PC-3 (cell line): ENCODE measurements at places on chromosomes 4 and X.

DNA sequence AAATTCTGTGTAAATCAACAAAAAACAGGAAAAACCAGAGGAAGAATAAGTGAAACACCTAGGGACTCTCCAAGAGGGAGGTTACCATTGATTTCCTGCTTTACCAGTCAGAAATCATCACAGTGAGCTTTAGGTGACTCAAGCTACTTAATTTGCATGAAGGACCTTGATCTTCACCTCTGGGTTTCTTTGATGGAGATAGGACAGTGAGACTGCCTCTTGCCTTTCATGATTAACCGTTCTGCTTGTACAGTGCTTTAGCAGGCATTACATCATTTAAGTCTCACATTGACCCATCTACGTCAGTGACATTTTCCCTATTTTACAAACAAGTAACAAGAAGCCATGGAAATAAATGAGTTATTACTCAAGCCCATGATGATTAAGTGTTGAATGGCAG lies 3.4 kb upstream of the GK start:
- peak; percentile 33 for DNase-seq

GRCh38 chr4:150252306-150252705 lies 174.1 kb downstream of the DCLK2 start:
- no peak for DNase-seq

DNA sequence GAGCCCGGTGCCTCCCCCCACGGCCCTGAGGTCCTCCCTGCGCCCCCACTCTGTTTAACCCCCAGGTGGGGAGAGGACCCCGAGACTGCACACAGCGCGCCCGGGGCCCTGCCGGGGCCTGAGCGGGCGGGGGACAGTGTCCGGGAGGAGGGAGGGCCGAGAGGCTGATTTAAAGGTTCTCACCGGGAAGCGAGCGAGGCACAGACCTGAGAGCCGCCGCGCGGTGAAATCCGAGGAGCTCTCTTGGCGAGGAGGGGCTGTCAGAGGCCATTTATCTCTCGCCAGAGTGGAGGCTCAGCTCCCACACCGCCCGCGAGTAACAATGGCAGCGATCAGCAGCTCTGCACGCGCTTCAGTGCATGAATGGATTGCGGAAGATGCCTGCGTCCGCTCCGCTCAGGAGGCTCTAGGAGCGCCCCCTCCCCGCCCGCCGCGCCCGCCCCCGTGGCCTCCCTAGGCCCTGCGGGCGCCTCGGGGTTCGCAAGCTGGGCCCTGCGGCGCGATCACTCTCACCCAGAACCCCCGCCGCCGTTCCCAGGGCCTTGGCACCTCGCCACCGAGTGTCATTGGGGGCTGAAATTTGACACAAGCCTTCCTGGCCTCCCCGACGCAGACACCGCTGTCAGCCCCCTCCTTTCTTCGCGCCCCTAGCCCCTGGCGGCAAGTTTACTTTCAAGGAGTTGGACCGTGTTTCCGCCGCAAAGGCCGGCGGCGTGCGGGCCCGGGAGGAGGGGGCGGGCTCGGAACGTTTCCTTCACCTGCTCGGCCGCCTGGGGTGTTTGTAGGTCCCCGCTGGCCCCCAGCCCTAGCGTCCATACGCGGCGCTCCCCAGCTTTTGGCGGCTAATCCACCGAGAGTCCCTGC lies 48.7 kb upstream of the BCOR start:
- DNase-seq = peak; percentile 24

GRCh38 chr4:182185491-182185890 lies 57.7 kb upstream of the TENM3 start:
- no peak for DNase-seq

DNA sequence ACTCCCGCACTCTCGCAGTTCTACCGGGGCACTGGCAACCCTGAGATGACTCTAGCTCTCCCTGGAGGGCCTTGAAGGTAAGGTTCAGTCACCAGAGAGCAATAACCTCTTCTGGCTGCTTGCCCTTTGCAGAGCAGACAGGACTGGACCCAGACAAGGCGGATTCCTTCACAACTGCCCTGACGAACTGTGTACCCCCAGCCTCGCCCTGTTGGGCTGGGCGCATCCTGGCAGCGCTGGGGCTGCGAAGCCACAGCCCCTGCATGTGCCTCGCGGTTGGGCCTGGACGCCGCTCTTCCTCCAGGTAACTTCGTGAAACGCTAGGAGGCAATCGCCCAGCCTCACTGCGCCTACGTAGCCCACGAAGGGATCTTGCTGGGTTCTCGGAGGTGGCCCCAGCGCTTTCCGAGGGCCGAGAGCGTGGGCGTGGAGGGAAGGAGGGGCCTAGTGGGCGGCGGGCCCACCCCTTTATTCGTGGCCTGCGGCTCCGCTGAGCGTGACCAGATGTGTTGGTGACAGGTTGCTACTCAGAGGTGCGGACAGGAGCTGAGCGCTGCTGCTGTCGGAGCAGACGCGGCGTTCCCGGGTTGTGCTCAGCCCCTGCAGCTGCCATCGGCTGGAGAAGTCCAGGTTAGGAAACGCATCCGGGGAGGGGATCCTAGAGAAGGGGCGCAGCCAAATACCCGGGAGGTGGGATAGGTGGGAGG lies 1.9 kb upstream of the MAMLD1 start:
- peak; percentile 18 for DNase-seq

DNA sequence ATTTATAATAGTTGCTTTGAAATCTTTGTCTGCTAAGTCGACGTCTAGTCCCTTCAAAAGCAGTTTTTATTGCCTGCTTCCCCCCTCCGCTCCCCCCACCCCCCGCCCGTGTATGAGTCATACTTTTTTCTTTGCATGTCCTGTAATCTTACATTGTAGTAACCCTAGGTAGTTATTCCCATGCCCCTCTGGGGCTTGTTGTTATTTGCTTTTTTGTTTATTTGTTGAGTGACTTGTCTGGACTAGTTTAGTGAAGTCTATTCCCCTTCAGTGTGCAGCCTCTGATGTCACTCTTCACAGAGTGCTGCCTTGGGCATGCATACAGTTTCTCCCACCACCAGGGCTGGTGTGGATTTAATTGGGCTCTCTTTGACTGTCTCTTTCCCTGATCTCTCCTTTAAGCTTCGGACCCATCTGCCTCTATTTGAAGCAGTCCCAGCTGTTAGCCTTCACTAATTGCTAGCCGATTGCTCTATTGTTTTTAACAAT lies 86.2 kb downstream of the PPEF1 start:
- peak; percentile 43 for DNase-seq

- peak; percentile 93 for DNase-seq
These were observed 1306.8 kb downstream of the STIM2 start for GRCh38 chr4:28167411-28167810.

DNA sequence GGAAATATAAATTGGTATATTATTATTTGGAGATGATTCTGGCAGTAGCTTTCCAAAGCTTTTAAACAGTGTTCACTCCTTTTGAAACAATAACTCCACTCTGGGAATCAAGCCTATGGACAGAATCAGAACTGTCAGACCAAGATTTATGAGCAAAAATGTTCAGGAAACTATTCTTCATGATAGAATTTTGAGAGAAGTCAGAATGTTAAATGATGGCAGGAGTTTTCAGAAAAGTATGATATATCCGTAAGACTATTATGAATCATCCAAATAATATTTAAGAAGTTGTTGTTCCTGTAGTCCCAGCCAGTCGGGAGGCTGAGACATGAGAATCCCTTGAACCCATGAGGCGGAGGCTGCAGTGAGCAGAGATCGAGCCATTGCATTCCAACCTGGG lies 50.5 kb upstream of the ADGRG2 start:
- peak; percentile 9 for DNase-seq

DNA sequence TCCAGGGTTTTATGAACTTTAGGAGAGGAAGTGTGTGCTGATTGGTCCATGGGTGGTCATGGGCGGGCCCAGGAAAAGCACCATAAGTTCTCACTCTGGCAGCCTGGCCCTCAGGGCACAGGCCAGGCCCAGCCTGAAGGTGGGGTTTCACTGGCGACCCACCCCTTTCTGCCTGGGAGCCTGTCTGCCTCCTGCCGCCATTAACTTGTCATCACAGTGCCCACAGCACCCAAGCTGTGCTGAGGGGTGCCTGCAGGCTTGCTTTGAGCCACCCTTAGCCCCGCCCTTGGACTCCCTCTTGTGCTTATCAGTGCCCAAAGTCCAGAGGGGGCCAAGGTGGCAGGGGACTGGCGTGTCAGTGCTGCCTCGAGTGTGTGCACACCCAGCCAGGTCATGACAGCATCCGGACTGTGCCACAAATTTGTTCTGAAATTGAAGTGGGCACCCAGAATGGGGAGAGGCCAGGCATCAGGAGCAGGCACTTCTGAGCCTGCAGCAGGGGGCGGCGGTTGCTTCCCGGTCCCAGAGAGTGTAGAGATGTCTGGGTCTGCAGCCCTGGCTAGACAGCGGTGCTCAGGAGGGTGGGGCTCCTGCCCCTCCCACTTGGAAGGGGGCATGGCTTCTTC lies 455.6 kb downstream of the TMA16 start:
- no peak for DNase-seq

- DNase-seq = no peak
These were observed 338.6 kb upstream of the MAGEB2 start for GRCh38 chrX:29876733-29877132.

DNA sequence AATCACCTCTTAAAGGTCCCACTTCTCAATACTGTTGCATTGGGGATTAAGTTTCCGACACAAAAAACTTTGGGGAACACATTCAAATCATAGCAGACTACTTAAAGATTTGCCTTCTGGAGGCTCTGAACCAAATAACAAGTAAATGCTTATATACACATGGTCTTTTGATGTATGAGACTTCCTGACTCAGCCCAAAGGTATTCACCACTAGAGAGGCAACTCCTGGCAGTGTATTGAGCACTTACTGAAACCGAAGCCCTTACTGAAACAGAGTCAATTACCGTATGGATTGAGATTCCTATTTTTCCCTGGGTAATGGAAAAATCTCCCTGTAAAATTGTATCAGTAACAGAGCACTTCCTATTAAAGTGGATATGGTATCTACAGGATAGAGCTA lies 45.4 kb downstream of the ZCCHC13 start:
- DNase-seq = peak; percentile 69

GRCh38 chr4:39068907-39069306 lies 6.9 kb downstream of the KLHL5 start:
- no peak for DNase-seq

- DNase-seq = no peak
These were observed 262.2 kb upstream of the INTU start for GRCh38 chr4:127370604-127371003.

DNA sequence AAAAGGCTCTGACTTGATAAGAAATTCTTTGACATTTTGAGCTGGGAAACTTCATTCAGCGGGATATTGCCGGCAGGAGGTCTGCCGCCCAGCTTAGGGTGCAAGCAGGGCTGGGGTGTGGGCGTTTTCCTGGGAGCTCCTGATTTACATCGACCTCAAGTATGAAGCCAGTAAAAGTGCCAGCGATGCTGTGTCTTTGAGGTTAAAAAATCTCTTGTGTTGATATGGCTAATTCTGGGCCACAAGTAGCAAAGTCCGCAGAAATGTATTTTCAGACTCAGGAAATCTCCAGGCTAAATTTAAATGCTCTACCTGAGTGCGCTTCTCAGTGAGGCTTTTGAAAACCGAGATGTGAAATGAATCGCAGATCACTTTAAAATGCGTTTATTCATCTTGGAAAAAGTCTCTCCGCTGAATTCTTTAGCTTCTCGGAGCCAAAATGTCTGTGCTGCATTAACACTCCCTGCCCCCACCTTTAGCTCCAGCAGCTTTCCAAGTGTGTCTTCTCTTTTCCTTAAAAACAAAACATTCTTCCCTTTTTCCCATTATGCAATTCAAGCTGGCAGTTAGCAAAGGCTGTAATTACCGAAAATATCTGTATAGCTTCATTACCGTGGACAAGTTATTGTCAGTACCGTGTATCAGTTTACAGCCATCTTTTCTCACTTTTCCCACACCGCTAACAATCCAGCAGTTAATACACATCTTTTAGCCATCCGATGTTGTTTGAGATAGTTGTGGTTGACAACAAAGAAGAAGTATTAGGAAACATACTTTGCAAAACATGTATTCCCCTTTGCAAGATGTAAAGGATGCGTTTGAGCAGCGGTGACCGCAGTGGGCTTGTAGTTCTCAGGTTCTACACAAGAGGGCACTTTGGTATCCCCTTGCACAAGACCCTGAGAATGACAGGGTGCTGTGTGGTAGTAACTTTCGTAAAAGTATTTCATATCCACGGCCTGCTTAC lies 136.0 kb upstream of the STX18 start:
- no peak for DNase-seq

DNA sequence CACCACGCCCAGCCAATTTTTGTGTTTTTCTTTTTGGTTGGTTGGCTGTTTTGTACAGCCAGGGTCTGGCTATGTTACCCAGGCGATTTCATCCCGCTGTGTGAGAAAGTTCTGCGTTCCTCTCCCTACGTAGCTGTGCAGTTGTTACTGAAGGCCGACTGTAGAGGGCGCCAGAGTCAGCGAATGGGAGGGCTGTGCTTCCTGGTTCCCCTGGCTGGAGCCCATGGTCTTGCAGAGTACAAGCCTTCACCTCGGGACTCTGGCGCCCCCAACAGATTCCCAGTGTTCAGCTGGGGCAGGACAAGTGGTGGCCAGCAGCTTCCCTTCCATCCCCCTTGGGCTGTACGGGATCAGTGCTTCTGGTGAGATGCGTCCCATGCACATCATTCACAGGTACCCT lies 5.6 kb upstream of the CT45A1 start:
- peak; percentile 32 for DNase-seq

- DNase-seq = no peak
These were observed 398.1 kb upstream of the RPS6KA3 start for GRCh38 chrX:20664774-20665173.
